CD8-positive, alpha-beta memory T cell (primary cell): ENCODE measurements at places on chromosomes 6 and 20.

DNA sequence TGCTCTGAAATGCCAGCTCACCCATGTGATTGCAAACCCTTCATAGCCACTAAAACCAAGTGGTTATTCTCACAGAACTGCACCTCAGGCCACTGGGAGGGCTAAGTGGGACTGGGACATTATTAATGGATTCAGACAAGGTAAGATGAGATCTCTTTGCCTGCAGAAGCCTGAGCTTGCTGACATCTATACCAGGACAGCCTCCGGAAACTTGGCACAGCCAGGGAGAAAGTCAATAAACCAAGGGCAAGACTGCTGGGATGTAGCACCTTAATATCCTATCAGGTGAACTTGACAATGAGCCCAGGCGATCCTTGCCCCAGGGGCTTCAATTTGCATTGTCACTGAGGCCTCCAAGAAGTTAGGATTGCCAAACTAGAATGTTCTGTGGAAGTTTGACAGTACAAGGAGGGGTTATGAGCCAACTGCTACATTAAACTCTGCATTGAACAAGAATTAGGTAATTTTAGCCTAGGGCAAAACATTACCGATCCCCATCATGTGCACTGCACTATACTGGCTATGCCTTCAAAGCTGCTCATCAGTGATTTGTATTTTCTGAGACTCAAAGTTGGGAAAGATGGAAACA lies 60.1 kb upstream of the RALGAPA2 start:
- no peak for DNase-seq

DNA sequence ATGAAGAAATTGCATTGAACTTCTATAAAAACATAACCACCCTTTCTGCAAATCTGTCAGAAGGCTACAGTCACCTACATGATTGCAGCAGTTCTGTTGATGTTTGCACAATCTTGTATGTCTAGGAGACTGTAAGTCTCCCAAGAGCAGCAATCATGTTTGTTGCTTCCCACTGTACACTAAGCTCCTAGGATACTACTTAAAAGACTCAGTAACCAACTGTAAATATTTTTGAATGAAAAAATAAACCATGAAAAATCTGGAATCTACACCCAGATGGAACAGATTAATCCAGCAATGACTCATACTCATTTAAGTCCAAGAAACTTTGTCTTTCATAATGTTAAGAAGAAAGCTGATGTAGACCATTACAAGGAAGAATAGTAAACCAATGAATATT lies 168.5 kb upstream of the ATXN1 start:
- no peak for DNase-seq

GRCh38 chr20:25236450-25237304 lies 11.2 kb upstream of the PYGB start:
- DNase-seq, result no peak

- no peak for DNase-seq
These were observed 236.3 kb downstream of the HAO1 start for GRCh38 chr20:7703996-7704395.

- DNase-seq, result no peak
These were observed 504.9 kb downstream of the DOK5 start for GRCh38 chr20:54980103-54980960.

- DNase-seq, result no peak
These were observed 444.4 kb upstream of the RGS17 start for GRCh38 chr6:153575528-153575927.

DNA sequence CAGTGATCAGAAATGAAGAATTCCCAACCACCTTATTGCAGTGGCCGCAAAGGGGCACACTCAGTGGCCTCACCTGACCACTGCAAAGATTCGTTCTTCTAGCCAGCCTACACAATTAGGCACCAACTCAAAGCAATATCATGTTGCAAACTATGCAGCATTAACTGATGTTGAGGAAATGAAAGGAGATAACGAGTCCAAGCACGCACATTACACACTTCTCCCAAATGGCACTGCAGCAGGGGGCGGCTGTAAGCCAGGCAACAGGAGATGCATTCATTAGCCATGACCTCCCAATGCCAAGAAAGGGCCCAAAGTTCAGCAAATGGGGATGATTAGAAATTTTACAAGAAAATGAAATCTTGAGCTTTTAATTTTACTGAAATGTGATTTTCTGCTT lies 39.3 kb downstream of the ATXN1 start:
- no peak for DNase-seq

DNA sequence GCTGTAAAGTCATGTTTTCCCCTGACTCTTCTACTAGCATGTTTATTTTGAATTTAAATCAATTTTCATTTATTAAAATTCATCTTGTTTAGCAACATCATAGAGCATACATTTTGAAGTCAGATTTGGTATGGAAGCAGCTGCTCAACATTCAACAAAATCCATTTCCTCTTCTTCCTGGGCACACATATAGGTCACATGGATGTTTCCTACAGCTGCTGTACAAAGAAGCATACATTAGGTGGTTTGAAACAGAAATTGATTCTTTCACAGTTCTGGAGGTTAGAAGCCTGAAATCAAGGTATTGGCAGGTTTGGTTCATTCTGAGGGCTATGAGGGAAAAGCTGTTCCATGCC lies 495.2 kb downstream of the RFPL4B start:
- no peak for DNase-seq

GRCh38 chr6:113644861-113645575 lies 212.1 kb upstream of the MARCKS start:
- no peak for DNase-seq

GRCh38 chr6:4186385-4186784 lies 51.0 kb upstream of the ECI2 start:
- DNase-seq, result no peak

- DNase-seq, result no peak
These were observed 820.8 kb upstream of the MAP3K7 start for GRCh38 chr6:91407706-91408105.

GRCh38 chr6:146910611-146911010 lies 293.6 kb upstream of the STXBP5 start:
- DNase-seq, result no peak

DNA sequence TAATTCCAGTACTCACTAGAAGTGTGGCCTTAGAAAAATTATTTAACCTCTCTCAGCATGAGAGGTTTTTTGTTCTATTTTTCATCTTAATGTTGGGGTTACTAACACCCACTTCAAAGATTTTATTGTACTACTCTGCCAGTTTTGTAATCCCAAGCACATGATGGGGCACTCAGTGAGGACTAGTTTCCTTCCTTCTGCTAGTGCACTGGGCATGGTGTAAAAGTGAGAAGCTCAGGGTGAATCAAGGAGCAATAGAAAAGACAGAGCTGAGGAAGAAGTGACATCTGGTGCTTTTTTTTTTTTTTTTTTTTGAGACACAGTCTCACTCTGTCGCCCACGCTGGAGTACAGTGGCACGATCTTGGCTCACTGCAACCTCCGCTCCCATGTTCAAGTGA lies 439.4 kb upstream of the ARID1B start:
- no peak for DNase-seq

DNA sequence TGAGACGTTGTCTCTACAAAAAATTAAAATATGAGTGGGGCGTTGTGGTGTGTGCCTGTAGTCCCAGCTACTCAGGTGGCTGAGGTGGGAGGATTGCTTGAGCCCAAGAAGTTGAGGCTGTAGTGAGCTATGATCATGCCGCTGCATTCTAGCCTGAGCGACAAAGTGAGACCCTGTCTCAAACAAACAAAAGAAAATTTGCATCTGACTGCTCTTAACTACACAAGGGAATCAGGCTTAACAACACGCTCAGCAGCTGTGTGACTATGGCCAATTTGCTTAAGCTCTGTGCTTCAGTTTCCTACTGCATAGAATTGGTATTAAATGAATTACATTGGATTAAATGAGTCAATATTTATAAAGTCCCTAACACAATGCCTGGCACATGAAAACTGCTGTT lies 24.3 kb upstream of the MRPS10 start:
- no peak for DNase-seq

DNA sequence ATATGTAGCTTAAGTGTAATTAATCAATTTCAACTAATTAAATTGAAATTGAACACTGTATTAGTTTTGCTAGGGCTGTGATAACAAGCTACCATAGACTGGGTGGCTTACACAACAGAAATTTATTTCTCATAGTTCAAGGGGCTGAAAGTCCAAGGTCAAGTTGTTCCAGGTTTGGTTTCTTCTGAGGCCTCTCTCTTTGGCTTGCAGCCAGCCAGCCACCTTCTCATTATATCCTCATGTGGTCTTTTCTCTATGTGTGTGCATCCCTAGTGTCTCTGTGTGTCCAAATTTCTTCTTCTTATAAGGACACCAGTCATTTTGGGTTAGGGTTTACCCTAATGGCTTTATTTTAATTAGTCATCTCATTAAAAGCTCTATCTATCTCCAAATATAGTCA lies 611.7 kb downstream of the UTRN start:
- DNase-seq, result no peak

DNA sequence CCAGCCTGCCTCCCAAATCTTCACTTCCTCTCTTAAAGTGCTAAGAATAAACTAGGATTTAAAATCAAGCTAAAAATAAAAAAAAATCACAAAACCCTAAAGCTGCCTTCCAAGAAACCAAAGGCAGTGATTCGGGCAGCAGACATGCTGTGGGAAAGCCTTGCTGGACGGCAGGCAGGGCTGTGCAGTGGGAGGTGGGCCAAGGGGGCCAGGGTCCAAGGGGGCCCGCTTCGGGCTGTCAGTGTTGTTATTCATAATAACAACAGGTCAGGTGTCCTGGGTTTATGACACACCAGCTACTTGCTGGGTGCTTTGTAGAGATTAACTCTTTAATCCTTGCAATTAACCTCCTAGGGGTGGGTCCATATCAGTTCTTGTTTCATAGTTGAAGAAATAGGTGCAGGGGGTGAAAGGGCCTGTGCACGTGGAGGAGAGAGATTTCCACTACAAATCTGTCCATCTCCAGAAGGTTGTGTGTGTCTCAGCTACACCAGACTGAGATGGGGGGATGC lies 40.4 kb downstream of the CD40 start:
- no peak for DNase-seq

DNA sequence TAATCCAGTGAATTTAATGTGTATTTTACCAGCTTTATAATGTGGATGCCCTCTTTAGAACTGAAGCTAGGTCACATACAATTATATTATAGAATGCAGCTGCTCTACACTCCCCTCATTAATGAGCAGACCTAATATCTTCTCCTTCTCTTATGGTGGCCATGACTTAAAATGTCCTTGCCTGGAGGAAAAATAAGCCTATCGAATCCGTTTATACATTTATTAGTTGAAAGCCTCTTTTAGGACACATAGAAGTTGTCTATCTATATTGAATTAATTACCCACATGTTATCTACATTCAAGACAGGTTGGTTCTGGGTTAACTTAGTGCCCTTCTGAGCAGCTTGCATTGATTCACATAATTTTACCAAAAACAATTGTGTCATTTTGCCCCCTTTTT lies 1716.8 kb downstream of the HACE1 start:
- DNase-seq, result no peak

DNA sequence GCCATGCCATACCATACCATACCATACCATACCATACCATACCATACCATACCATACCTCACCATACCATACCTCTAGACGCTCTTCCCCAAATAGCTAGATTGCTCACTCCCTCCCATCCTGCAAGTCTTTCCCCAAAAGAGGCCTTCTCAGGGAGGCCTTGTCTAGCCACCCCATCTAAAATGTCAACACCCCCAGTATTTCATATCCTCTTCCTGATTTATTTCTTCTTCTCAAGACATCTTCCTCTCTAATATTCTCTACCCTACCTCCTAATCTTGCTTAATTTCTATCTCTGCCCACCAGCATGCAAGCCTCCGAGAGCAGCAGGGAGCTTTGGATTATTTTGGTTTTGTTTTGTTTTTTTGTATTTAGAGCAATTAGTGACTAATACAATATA lies 225.2 kb upstream of the RREB1 start:
- DNase-seq, result no peak

- DNase-seq, result no peak
These were observed 262.5 kb downstream of the BTBD3 start for GRCh38 chr20:12180107-12180661.

DNA sequence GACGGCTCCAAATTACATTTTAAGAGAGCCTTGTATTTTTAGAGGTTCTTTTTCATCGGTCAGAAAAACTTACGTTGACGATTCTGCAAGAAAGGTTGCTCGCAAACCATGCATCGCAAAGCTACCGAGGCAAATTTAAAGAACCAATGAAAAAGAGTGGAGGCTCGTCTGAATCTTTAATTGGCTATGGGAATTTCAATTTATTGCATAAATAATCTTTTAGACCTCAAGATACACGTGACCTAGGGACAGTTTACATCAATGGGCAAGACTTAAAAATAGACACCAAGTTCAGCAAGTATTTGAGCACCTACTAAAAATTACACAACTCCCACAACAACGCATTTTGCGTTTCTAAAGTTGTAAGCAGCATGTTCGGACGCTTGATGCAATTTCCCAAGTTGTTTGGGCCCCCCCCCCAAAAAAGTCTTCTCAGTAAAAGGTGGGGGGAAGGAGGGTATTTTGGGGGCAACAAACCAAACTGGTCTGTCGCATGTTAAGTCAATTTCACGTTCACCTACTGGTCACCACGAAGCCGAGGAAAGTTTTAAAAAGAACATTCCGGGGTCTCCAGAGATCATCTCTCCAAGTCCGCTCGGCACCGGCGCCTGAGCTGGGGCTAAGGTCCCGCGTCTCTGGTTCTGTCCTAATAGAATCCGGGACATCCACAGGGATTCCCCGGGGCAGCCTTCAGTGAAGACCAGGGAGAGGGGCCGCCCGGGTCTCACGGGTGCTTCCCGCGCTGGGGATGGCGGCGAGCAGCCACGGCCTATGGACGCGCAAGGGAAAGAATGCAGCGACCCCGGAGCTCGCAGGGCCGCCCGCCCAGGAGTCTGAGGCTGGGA lies 851 bp downstream of the SNX5 start:
- DNase-seq, result no peak

- DNase-seq, result no peak
These were observed 25.9 kb upstream of the TGM2 start for GRCh38 chr20:38190936-38191371.

DNA sequence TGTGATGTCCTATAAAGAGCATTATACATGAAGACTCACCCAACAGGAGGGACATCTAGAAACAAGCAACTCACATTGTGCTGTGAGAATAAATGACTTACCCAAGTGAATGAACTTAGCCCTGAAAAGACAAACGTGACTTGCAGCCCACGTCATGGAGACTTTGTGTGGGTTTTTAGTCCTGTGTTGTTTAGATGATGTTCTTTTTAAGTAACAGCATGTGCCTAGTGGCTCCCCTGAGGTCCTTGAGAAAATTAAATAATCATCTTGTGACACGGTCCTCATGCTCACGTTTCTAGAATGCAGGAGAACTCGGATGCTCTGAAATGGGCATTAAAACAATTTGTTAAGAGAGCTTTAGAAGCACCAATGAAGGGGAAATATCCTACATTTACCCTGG lies 165.1 kb downstream of the SASH1 start:
- DNase-seq, result no peak
